ENCODE measurements at places on chromosomes 12 and 14. TPM values are rescaled to one million over a fixed set of nuclear protein-coding genes. Genes with fewer than 3 reads are reported as not detected.

Gene ACADS
- 8.5 TPM for total RNA-seq

Gene MRPS35
- total RNA-seq: 78.6 TPM

Gene CCDC38
- not detected for total RNA-seq

Gene TPPP2
- not detected for total RNA-seq

Gene MYRFL
- total RNA-seq: not detected

Gene CD163
- not detected for total RNA-seq

Gene BBOF1
- total RNA-seq: 0.47 TPM

Gene HAL
- 0.08 TPM for total RNA-seq

Gene RNASE7
- total RNA-seq: 5.5 TPM

Gene BIN2
- total RNA-seq: not detected

Gene TAS2R46
- not detected for total RNA-seq

Gene DIO2
- total RNA-seq: not detected

Gene SRSF9
- 124 TPM for total RNA-seq

Gene C12orf42
- not detected for total RNA-seq

Gene TAS2R8
- not detected for total RNA-seq

Gene OASL
- total RNA-seq: 1.1 TPM

Gene RPL36AL
- total RNA-seq: 320 TPM

Gene IL22
- not detected for total RNA-seq

Gene DBX2
- total RNA-seq: not detected

Gene DMAC2L
- 10.7 TPM for total RNA-seq

Gene ASCL1
- not detected for total RNA-seq

Gene CD69
- total RNA-seq: not detected

Gene CISTR
- total RNA-seq: not detected

Gene PARPBP
- total RNA-seq: 7.8 TPM

Gene HCAR1
- 0.31 TPM for total RNA-seq

Gene NOPCHAP1
- 12.3 TPM for total RNA-seq

Gene FGD4
- total RNA-seq: 14.4 TPM

Gene AKAP6
- total RNA-seq: 2.5 TPM

All from hair follicular keratinocyte (primary cell).